ENCODE measurements at places on chromosomes 7 and 10. TPM values are rescaled to one million over a fixed set of nuclear protein-coding genes. Genes with fewer than 3 reads are reported as not detected.

DNA sequence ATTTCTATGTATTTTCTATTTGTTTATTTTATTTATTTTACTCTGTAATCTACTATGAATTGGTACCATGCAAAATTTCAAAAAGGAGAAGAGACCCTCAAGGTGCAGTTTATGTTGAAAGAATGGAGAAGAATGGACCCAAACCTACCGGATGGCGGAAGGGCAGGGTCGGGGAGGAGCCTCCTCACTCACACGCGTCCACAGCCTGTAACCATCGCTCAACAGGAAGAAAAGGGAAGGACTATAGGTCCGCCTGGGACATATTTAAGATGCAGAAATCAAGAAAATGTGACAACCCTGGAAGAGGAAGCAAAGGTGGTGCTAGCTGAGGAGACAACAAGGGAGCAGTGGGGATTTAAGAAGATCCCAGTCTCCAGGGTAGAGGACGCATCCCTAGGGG is 158.4 kb downstream of the COBL start:
- DNase-seq: no peak

GRCh38 chr10:16505161-16505560 is 16.5 kb downstream of the C1QL3 start:
- no peak for DNase-seq

DNA sequence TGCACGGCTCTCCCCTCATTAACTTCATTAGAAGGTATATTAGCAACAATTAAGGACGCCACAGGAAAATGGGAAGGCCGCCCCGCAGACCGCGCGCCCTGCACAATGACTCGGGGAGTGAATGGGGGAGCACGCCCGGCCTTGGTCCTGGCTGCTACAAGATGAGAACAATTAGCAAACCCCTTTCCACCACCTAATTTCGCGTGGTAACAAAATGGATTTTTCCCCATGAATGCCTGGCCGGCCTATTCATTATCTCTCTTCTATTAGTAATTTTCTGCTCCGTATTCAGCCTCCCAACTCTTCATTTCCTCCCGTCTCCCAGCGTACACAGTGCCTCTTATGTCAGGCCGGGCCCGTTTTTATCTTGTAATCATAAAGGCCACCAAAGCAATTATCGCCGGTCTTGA is 346.9 kb downstream of the DNAJB6 start:
- no peak for DNase-seq

- DNase-seq: no peak
These were observed 622.4 kb upstream of the C7orf33 start for GRCh38 chr7:147968046-147968610.

DNA sequence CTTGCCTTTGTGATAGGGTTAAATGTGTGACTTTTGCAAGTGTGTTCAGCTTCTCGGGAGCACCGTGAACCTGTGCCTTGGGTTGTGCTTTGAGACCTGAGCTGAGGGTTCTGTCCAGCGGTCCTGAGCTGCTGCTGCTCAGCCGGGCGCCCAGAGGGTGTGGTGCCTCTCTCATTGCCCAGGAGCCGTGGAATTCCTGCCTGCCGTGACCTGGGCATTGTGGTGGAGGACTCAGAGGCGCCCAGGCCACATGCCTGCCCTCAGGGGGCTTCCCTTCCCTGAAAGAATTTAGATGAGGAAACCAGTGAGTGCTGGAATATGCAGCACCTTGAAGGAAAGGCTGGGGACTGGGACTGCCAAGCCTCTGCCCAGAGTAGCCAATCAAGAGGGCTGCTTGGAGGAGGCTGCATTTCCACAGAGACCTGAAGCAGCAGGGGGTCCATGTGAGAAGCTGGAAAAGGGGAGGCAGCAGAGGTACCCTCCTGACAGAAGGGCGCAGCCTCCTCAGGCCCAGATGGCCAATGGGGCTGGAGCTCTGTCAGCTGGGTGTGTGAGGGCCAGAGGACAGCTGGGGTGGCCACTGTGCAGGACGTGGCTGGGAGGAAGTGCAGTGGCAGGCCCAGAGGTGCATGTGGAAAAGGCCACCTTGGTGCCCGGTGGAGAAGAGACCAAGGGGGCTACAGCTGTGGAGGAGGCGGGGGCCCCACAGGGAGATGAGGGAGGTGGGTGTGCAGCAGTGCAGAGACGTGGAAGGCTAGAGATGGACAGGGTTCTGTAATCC is 107.3 kb downstream of the NKX6-2 start:
- DNase-seq: no peak

DNA sequence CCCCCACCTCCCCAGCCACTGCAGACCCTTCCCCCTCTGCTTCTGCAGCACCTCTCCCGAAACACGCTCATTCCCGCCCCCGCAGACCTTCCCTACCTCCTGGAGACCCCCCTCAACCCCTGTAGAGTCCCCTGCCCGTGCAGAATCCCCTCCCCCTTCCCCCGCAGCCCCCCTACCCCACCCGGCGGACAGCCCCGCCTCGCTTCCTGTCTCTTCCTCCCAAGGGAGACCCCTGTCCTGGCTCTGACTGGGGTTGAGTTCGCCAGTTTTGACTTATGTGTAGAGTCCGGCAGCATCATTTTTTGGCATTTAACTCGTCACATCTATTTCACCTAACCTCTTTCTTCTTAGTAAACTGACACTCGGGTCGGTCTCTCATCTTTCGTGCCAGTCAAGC is 54.0 kb downstream of the ALOX5 start:
- DNase-seq: no peak

DNA sequence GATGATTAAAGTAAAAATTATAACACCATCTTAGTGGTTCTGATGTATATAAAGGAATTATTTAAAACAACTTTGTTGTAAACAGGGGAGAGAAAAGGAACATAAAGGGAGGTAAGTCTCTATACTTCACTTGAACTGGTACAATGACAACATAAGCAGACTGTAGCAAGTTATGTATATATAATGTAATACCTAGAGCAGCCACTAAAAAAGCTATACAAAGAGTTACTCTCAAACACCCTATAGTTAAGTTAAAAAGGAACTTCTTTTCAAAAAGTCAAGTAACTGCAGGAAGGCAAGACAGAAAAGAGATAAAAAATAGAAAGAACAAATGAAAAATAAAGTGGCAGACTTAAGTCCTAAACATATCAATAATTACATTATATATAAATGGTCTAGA is 82.3 kb downstream of the ZNF503 start:
- no peak for DNase-seq

DNA sequence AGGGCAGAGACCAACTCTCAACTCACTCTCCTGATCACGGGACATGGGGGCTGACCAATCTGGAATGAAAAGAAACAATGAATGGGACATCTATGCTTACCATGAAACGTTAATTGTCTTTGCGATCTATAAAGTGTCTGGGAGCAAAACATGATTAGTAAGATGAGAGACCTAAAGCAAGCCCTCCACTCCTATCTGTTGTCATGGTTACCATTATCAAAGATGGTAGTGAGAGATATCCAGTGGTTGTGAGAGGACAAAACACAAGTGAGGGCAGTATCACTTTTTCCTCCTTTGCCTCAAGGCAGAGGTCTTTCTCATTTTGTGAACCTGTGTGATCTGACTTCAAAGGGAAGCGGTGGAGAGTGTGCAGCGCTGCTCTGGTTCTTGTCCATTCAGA is 130.1 kb downstream of the LSM5 start:
- no peak for DNase-seq

DNA sequence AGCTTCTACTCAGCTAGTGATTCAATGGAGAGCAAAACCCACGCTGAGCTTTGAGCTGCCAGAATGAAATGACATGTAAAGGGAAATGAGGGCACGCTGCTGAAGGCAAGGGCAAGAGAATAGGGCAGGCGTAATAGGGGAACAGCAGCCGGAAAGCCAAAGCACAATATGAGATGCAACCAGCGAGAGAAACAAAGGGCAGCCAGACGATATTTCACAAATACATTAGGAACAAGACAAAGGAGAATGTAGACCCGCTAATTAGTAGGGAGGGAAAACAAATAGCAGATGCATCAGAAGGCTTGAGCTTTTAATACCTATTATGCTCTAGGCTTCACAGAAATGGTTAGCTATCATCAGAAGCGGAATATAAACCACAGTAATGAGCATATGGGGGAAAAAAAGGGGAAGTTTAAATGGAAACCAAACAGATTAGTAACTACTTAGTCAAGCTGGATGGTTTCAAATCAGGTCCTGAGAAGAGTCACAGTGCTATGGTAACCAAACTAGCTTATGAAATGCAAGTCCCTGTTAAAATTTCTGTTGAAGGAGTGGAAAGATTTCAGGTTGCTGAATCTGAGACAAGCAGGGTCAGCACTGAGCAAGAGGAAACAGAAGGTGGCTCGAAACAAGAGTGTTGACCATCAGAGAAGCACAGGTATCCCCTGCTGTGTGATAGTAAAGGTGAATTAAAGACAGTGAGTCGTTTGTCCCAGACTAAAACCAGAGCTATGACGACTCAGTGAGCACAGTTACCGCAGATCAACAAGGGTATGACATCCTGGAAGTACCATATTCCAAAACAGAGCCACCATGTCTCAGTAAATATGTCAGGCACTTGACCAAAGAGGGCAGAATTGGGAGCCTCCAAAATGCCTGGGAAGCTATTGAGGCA is 496.9 kb upstream of the CELF2 start:
- no peak for DNase-seq

DNA sequence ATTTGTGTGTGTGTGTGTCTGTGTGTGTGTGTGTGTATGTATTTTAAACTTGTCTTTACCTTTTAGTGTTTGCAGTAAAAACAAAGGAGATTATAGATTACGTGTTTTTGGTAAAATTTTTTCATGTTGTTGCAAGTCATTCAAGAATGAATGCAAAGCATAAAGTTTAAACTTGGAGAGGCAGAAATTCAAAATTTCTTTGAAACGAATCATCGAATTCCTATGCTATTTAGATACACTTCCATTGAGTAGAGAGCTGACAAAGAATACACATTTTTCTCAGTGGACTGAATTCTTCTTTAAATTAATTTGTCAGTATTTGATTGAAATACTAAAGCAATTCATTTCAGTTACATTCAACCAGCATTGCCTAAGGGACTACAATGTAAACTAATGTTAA is 66.0 kb upstream of the HDAC9 start:
- no peak for DNase-seq

GRCh38 chr10:22539579-22540298 is 174.6 kb downstream of the PIP4K2A start:
- no peak for DNase-seq

DNA sequence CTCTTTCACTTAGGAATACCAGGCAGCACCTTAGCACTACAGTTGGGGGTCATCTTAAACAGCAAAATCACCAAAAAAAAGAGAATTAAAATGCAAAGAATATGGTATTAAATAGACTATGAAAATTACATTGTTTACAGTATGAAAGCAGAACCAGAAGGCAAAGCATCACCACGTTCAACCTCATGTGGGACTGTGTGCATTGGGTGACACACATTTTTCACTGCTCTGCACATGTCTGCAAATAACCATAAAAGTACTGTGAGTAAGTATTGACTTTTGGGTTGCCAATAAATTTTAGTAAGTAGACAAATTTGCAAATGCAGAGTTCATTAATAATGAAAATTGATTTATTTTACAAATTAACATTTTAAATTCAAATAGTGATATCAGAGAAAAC is 232.1 kb upstream of the ZWINT start:
- no peak for DNase-seq

GRCh38 chr7:45890902-45891461 is 2.7 kb downstream of the IGFBP1 start:
- DNase-seq: peak; percentile 44

DNA sequence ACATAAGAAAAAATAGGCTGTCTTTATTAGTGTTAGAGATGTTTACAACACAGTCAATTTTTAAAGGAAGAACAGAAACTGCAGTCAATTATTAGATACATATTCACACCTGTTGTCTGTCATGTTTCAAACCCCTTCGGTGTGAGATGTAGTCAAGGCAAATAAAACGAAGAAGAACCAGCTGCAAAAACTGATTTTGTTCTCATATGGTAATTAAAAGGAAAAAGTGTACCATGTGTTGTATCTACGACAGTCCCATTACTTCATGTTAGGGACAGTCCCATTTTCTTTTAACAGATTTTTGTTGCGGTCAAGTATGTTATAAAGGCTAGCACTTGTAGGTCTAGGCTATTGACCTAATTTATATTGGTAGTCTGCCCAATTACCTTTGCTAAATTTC is 149.4 kb downstream of the LRRN3 start:
- no peak for DNase-seq

DNA sequence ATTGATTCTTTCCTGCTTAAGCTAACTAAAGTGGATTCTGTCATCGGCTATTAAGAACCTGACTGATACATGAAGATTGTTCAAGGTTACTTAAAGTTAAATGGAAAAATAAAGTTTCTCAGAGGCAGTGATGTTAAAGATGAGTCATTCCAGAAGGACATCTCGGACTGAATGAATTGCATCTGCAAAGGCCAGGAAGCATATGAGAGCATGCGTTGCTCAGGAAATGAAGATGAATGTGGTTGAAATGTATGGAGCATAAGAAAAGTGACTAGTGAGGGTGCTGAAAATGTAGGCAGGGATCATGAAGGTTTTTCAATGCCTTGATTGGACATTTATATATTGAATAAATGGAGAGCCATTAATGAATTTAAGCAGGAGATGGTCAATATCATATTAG is 133.9 kb upstream of the GHITM start:
- DNase-seq: no peak

GRCh38 chr10:104925232-104925851 is 284.3 kb downstream of the SORCS3 start:
- DNase-seq: no peak

DNA sequence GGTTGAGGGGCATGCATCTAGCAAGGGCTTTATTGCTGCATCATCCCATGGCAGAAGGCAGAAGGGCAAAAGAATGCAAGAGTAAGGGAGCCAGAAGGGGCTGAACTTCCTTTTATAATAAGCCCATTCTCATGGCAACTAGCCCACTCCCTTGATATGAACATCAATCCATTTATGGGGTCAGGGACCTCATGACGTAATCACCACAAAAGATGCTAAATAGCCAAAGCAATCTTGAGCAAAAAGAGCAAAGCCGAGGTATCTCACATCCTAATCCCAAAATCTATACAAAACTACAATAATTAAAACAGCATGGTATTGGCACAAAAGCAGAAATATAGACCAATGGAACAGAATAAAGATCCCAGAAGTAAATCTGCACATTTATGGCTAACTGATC is 499.9 kb downstream of the ATRNL1 start:
- DNase-seq: no peak

- DNase-seq: no peak
These were observed 218.3 kb downstream of the PTPRN2 start for GRCh38 chr7:158369290-158369689.

- no peak for DNase-seq
These were observed 42.8 kb upstream of the RHOBTB1 start for GRCh38 chr10:60986791-60987190.

GRCh38 chr7:51645702-51646298 is 329.2 kb upstream of the COBL start:
- DNase-seq: no peak

The POP7 gene
- total RNA-seq: 22.1 TPM

The SEMA3E gene
- not detected for total RNA-seq

The CEP55 gene
- 0.35 TPM for total RNA-seq

The ABLIM1 gene
- 118 TPM for total RNA-seq

The ING3 gene
- 45.7 TPM for total RNA-seq

The GPR37 gene
- total RNA-seq: not detected

The PROSER2 gene
- total RNA-seq: 1.9 TPM

The SLC13A1 gene
- total RNA-seq: not detected

The FKBP6 gene
- not detected for total RNA-seq

The AKR1D1 gene
- total RNA-seq: not detected

Measured in natural killer cell (primary cell).